ENCODE measurements at places on chromosomes 7 and 10.
A peak's percentile ranks its signal among the peaks of the same experiment; 100 is the strongest.

DNA sequence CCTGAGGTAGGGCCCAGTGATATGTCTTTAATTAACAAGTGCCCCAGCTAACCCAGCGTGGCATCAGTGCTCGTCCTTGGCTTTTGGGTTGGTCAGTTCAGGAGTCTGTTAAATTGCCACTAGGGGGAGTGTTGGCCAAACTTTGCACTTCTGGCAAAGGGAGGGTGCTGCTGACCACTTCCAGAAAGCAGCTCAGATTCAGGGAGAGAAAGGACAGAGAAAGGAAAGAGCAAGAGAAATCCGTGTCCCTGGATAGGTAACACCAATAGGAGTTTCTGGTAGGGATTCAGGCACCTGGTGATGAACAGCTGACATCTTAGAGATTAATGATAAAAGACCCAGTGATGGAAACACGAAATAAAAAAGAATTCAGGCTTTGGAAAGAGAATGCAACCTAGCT, 243.1 kb upstream of the AOAH start:
- DNase-seq: no peak

- no peak for DNase-seq
Measured at GRCh38 chr10:11088709-11089108, 71.0 kb downstream of the CELF2 start.

DNA sequence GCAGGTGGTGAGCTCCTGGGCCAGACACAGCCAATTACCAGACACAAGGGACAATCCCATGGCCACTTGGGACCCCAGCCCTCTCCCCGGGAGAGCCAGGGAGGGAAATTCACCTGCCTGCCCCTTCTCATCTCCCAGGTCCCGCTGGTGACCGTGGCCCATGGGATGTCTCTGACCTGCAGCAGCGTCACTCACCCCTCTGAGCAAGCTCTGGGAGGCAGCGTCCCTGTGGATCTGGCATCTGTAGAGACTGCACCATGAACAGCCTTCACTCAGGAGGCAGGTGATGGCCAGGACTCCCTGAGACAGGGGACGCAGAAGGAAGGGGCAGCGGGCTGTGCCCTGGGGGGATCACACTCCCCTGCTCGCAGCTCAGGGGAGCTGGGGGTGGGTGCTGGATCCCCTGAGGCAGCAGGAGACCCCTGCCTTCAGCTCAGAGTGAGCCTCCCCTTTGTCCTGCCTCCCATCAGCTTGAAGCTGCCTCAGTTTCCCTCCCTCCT, 90.8 kb downstream of the FOXL3 start:
- DNase-seq: no peak

- no peak for DNase-seq
Measured at GRCh38 chr10:73872190-73872710, 2.1 kb downstream of the CAMK2G start.

- DNase-seq: no peak
Measured at GRCh38 chr7:1710936-1711335, 40.9 kb downstream of the ELFN1 start.

GRCh38 chr10:6065406-6065805, 3.2 kb upstream of the IL2RA start:
- no peak for DNase-seq

GRCh38 chr10:94524146-94524545, 21.4 kb upstream of the HELLS start:
- DNase-seq: no peak

DNA sequence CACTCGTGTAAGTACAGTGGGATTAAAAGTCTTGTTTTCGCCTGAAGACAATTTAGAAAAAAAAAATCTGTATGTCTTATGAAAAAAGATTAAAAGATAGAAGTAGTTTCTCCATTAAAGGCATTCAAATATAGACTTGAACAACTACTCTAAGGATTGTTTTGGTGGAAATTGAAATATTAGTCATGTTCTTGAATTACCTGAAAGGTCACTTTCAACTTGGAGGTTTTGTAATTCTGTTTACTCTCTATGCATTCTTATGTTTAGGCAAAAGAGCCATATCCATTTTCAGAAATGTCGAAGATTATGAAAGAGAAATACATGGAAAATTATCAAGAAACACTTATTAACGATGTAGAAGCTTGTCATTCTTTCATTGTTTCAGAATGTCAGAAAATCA, 373.7 kb downstream of the ARL4A start:
- no peak for DNase-seq

DNA sequence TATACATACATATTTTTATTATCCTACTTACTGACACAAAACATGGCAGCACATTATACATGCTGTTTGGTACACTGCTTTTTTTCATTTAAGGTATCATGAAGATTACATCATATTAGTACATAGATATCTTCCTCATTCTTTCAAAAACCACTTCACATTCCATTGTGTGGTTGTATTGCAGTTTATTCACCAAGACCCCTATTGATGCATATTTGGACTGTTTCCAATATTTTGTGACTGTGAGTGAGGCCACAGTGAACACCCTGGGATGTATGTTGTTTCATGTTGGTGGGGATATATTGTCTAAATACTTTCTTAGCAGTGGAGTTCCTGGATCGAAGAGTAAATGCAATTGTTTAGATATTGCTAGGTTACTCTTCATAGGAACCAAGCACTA, 39.0 kb downstream of the TFAM start:
- no peak for DNase-seq

GRCh38 chr10:125823663-125824251, 411 bp downstream of the BCCIP start:
- peak; percentile 1 for DNase-seq
